ENCODE measurements at places on chromosomes 4 and X.

DNA sequence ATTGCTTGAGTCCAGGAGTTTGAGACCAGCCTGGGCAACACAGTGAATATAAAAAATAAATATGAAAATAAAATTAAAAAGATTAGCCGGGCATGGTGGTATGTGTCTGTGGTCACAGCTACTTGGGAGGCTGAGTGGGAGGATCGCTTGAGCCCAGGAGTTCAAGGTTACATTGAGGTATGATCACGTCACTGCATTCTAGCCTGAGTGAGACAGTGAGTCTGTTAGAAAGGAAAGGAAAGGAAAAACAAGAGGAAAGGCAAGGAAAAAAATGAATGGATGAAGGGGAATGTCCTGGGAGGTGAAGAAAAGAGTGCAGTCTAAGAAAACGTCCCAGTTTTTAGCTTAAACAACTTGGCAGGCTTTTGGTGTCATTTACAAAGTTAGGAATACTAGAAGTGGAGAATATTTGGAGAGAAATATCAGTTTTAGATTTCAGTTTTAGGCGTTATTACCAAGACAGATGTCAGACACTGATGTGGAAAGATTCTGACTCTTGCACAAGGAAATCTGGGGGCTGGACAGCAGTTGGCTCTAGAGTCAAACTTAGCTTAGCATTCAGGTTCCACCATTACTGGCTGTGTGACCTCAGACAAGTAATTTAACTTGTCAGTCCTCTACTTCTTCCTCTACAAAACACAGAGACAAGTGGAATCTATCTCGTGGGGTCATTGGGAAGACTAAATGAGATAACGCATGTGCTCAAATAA is 139.0 kb downstream of the TSPAN5 start:
- no peak for DNase-seq

DNA sequence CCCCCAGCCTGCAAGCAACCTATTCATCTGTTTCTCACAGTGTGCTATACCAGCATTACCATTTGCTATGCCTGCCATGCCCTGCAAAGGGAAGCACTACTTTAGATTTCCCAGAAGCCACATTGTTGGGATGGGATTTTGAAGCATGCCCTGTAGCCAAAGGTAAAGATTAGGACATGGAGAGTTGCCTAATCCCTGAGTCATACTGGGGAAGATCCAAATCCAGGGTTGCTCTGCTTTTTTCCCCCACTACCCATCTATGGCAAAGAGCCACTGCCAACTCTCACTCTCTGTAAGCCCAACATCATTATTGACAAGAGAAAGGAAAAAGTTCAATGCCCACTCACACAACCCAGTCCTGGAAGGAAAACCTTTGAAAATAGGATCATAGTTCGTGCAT is 36.7 kb upstream of the TMEM164 start:
- DNase-seq: no peak

DNA sequence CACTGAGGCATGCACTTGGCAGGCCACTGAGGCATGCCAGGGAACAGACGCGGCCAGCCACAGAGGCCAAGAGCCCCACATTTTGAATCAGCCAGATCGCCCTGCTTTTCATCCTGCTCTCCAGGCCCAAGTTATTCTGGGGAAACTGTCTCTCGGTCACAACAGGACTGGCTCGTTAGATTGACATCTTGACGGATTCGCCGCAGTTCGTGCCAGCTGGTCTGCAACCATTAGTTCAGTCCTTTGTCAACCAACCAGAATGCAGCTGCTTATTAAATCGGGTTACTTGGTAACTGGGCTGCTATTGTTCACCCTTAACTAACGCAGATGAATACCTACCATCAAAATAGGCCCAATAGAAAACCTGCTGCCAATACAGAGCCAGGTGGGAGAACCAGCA is 16.7 kb downstream of the CLDN34 start:
- no peak for DNase-seq

GRCh38 chr4:27844376-27844775 is 983.7 kb downstream of the STIM2 start:
- no peak for DNase-seq

DNA sequence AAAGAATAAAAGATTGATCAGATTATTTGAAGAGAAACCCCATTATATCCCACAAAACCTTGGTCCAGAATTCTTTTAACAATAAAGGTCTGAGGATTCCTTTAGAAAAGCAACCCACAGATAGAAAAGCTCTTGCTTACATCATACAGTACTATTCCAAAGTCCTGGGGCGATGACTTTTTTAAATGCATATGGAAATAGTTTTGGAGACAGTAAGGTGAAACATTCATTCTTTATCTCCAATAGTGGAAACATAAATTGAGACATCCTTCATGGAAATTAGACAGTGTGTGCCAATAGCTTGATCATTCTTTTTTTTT is 85.7 kb upstream of the UCP1 start:
- no peak for DNase-seq

GRCh38 chrX:152632445-152633097 is 5.1 kb upstream of the GABRQ start:
- peak; percentile 9 for DNase-seq

- no peak for DNase-seq
These were observed 92.6 kb downstream of the IQCM start for GRCh38 chr4:149723065-149723464.

- no peak for DNase-seq
These were observed 101.3 kb downstream of the DCHS2 start for GRCh38 chr4:154390324-154390723.

GRCh38 chrX:28590396-28590795 is 3.1 kb downstream of the IL1RAPL1 start:
- no peak for DNase-seq

DNA sequence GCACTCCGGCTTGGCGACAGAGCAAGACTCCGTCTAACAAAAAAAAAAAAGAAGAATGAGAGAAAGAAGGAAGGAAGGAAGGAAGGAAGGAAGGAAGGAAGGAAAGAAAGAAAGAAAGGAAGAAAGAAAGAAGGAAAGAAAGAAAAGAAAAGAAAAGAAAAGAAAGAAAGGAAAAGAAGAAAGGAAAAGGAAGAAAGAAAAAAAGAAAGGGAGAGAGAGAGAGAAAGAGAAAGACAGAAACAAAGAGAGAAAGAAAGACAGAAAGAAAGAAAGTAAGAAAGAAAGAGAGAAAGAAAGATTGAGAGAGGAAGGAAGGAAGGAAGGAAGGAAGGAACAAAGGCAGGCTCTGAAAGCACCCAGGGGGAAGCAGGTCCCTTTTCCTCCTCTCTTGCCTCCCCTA is 336.6 kb upstream of the GATB start:
- no peak for DNase-seq

DNA sequence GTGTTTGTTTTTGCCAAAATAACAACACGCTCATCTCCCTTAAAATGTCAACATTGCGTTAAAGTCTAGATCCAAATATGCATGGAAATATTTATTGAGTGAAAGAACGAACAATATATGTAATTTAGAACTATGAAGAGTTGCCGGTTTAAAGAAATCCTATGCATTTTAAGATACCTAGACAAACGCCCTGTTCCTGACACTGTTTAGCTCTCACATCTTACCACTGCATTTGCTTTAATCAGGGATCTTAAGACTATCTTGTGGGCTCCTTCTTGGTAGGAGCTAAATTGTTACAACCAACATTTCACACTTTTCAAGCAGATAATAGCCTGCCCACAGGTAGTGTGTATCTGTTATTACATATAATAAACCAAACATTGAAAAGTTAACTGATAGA is 96.6 kb upstream of the RPS6KA3 start:
- DNase-seq: no peak

- DNase-seq: peak; percentile 59
These were observed 103.5 kb downstream of the LDB2 start for GRCh38 chr4:16794816-16795445.

DNA sequence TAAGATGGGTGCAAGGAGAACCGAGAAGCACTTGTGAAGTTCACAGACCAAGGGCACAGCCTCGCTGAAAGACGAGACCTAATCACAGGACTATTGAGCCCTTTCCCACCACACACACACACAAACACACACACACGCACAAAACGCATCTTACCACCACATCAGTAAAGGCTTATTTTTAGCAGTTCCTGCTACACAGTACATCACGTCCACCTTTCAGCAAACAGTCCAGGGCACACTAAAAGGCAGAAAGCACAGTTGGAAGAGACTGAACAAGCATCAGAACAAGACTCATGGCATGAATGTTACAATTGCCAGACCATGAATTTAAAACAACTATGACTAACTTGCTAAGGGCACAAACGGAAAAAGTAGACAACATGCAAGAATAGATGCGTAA is 83.6 kb upstream of the MAPK10 start:
- no peak for DNase-seq

GRCh38 chrX:48465336-48465933 is 4.6 kb downstream of the SLC38A5 start:
- no peak for DNase-seq

GRCh38 chr4:1187182-1187581 is 14.8 kb upstream of the SPON2 start:
- DNase-seq: no peak

DNA sequence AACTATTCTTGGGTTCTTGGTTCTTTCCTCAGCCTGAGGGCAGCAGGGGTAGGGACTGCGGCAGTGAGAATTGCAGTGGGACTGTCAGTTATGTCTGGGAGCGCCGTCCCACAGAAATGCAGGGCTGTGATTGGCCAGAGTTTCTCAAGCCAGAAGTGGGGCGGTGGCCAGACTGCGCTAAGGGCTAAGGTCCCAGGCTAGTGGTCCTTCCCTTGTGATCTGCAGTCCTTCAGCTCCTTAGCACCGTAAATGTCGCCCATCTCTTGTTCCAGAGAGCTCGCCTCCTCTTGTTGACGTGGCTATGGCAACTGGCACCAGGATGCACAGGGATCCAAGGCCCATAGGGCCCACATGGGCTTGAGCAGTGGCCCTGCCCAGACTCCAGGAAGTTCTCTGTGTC is 223.5 kb downstream of the GRIA2 start:
- DNase-seq: no peak

GRCh38 chr4:147589586-147589985 is 27.6 kb upstream of the TMEM184C start:
- DNase-seq: no peak

- DNase-seq: no peak
These were observed 9.6 kb downstream of the SGMS2 start for GRCh38 chr4:107834241-107834794.

- DNase-seq: no peak
These were observed 323.5 kb downstream of the PTTG2 start for GRCh38 chr4:38283724-38284123.

DNA sequence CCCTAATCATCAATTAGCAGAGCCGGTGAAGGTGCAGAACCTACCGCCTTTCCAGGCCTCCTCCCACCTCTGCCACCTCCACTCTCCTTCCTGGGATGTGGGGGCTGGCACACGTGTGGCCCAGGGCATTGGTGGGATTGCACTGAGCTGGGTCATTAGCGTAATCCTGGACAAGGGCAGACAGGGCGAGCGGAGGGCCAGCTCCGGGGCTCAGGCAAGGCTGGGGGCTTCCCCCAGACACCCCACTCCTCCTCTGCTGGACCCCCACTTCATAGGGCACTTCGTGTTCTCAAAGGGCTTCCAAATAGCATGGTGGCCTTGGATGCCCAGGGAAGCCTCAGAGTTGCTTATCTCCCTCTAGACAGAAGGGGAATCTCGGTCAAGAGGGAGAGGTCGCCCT is 3.3 kb upstream of the OPN1LW start:
- DNase-seq: no peak

GRCh38 chr4:85603437-85604336 is 128.7 kb downstream of the ARHGAP24 start:
- no peak for DNase-seq

- no peak for DNase-seq
These were observed 177.4 kb downstream of the SH3KBP1 start for GRCh38 chrX:19709812-19710518.

- no peak for DNase-seq
These were observed 292.1 kb downstream of the PRDM5 start for GRCh38 chr4:120630427-120630826.

- no peak for DNase-seq
These were observed 23.5 kb downstream of the RAP1GDS1 start for GRCh38 chr4:98284640-98285046.

DNA sequence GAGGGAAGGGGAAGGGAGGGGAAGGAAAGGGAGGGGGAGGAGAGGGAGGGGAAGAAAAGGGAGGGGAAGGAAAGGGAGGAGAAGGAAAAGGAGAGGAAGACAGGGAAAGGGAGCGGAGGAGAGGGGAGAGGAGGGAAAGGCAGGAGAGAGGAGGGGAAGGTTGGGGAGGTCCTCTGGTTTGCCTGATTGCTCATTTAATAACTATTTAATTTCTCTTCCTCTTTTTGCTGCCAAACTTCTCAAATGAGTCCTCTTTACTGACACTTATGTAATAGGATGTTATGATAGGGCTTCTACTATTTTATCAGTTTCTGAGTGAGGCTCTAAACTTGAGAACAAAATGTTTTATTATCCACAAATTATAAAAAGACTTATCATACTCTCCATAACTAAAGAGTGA is 35.4 kb upstream of the PPA2 start:
- no peak for DNase-seq

GRCh38 chrX:47749185-47749967 is 87.3 kb upstream of the ZNF81 start:
- no peak for DNase-seq

GRCh38 chr4:17930256-17930655 is 91.3 kb downstream of the LCORL start:
- no peak for DNase-seq

DNA sequence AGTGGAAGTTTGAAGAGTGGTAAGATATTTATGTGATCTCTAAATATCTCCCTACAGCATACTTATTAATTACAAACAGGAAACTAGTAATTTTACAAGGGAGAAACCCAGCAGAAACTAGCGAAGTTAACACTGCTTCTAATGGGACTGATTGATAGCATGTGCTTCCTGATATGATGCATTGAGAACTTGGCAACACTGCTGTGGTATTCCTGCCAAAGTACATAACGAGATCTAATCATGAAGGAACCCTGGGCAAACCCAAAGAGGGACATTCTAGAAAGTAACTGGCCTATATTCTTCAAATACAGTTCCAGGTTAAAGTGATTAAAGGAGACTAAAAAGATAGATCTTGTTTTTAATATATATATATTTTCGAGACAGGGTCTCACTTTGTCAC is 4.6 kb upstream of the GPR34 start:
- DNase-seq: no peak

DNA sequence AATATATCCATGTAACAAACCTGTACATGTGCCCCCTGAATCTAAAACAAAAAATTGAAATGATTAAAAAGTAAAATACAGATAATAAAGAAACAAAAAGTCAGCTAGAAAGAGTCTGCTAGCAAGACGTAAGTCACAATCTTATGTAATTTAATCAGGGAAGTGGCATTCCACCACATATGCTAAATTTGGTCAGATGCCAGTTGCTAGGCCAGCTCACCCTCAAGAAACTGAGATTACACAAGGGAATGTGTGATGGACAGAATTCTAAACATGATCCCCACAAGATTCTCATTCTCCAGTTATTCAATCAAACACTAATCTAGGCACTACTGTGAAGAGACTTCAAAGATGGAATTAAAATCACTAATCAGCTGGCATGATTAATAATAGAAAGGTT is 689.3 kb downstream of the CENPC start:
- DNase-seq: no peak

GRCh38 chr4:13783800-13784411 is 156.4 kb upstream of the BOD1L1 start:
- no peak for DNase-seq

All from HuH-7 (cell line).